Large intestine (tissue), 12 donors: ENCODE measurements at places on chromosomes 6 and 20.

DNA sequence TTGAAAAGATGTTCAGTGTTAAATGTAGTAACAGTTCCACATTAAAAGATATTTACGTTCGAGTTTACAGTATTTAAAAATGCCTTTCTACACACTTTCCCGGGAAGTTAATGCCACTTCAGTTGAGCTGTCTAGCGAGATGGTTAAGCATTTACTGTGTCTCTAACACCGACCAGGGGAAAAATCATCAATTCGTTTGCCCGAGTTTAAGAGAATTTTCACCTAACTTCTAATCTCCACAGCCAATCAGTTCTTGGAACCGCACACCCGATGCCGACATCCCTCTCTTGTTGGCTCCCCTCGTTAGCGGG lies 58.2 kb downstream of the FAM217A start:
- H3K27ac ChIP-seq = peak overlapping the region; percentile 92
- peaks cover 25% of the 10 kb centered on the region for H3K4me1 ChIP-seq
- no peaks in the 10 kb centered on the region for H3K36me3 ChIP-seq
- no peak for DNase-seq

- H3K4me1 ChIP-seq = no peaks in the 10 kb centered on the region
- no peak overlapping the region for H3K4me3 ChIP-seq
- H3K27ac ChIP-seq = no peak overlapping the region
- H3K36me3 ChIP-seq = no peaks in the 10 kb centered on the region
- DNase-seq = no peak
- H3K27me3 ChIP-seq = no peaks in the 10 kb centered on the region
Observed at GRCh38 chr6:24574809-24575208, 71.2 kb downstream of the KIAA0319 start.

DNA sequence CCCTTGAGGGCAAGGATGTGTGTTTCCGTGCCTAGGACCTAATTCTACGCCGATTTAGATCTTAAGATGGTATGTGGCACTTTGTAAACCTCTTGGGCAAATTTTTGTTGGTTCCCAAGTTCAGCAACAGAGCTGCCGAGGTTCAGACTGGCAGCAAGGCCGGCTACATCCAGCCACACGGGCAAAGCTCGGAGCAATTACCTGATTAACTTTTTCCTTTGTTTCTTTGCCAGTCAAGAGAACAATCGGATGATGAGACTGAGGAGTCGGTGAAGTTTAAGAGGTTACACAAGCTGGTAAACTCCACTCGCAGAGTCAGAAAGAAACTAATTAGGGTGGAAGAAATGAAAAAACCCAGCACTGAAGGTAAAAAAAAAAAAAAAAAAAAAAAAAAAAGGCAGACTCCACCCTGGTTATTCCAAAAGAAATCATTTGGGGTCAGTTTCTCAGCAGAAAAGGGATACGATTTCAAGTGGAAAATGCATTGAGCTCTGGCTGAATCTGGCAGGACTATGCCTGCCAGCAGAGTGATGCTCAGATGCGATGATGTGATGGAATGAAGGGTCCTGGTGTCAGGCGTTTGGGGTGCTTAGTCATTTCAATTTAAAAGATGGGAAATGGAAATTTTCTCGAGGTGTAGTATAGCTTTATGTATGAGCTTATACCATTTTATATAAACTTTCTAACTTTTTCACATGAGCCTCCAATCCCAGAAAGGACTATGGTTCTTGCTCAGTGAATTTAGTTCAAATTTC lies 171.6 kb downstream of the SASH1 start:
- no peaks in the 10 kb centered on the region for H3K27me3 ChIP-seq
- H3K36me3 ChIP-seq = peaks cover 24% of the 10 kb centered on the region
- no peak for DNase-seq
- no peak overlapping the region for H3K4me3 ChIP-seq
- H3K27ac ChIP-seq = peak overlapping the region; percentile 61

GRCh38 chr20:58492795-58493524 lies 22.2 kb downstream of the APCDD1L start:
- no peaks in the 10 kb centered on the region for H3K27me3 ChIP-seq
- no peak overlapping the region for H3K4me3 ChIP-seq
- no peak overlapping the region for H3K27ac ChIP-seq

DNA sequence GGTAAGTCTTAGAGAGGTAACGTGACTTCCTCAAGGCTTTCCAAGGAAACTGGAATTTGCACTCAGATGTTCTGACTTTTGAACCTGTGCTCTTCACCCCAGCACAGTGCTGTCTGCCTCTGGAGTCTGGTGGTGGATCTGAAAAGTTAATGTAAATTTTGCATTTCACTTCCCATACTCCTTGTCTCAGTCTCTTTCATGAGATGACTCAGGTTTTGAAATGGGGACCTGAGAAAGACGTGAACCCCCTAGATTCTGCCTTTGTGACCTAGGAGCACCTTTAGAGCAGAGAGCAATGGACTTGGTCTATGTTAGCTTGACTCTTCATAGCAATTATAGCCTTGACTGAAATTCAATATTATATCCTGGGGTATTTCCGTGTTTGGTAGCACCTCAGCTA lies 223.0 kb downstream of the QKI start:
- H3K4me1 ChIP-seq = no peaks in the 10 kb centered on the region
- no peak overlapping the region for H3K4me3 ChIP-seq
- no peak overlapping the region for H3K27ac ChIP-seq
- no peak for DNase-seq
- peaks cover 5% of the 10 kb centered on the region for H3K27me3 ChIP-seq
- no peaks in the 10 kb centered on the region for H3K36me3 ChIP-seq

DNA sequence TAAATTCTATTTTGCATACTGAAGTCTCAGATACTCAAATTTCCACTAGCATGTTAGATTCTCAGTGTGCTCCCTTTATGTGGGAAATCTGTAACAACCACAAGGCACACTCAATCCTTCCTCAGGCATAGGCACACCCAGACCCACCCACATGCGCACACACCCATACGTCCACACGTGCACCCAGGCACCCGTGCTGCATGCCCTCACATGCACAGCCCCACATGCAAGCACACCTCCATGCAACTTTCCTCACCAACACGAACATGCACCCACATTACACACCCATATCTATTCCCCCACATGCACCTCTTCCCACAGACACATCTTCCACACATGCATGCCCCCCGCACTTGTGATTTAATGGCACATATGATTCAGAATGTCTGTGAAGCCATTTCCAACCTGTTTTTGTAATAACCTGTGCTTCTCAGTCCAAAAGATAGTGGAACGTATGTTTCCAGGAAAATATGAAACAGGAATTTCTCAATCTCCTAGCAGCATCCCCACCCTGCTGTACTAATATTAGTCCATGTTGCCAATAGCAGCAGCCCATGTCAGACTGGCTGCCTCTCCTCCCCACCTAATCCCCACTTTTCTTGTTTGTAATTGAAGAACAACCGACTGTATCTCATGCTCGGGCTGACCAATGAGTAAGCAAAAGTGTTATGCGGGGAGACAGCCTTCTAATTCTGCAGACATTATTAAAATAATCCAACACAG lies 11.3 kb upstream of the CYP24A1 start:
- peaks cover 26% of the 10 kb centered on the region for H3K27me3 ChIP-seq
- no peaks in the 10 kb centered on the region for H3K36me3 ChIP-seq
- DNase-seq = no peak

- H3K4me3 ChIP-seq = no peak overlapping the region
- no peak for DNase-seq
- H3K27ac ChIP-seq = no peak overlapping the region
- H3K36me3 ChIP-seq = peaks cover 59% of the 10 kb centered on the region
- no peaks in the 10 kb centered on the region for H3K4me1 ChIP-seq
Observed at GRCh38 chr6:159754959-159755914, 6.6 kb upstream of the ACAT2 start.

DNA sequence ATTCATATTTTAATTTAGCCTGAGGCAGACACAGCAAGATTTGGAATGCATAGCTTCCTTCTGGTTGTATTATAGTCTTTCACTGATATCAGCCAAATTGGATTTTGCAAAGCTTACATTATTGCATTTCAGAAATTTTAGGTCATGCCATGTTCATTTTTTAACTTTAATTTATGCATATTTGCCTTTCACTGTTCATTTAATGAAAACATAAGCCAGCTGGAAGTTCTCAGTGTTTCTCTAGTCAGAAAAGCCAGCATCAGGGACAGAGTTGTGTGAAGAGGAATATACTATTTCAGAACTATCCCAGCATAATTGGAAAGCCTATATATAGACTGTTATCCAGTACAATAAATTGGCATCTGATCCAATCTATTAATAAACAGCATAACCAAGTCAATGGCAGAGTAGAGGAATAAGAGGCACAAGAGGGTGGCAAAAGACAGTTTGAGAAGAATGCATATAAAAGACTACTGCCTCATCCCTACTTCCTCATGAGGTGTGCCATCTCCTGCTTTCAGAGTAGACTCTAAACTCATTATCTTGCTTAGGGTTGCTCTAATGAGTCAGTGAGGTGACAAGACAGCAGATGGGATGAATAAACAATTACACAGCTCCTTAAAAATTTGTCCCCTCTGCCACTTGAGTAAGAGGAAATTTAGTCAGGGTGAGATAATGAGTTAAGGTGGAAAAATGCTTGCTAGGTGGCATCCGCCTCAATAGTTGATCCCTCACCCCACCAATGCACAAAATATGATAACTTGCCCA lies 159.8 kb upstream of the HCRTR2 start:
- no peaks in the 10 kb centered on the region for H3K27me3 ChIP-seq
- H3K4me1 ChIP-seq = peaks cover 18% of the 10 kb centered on the region
- H3K4me3 ChIP-seq = no peak overlapping the region
- no peak overlapping the region for H3K27ac ChIP-seq
- no peak for DNase-seq

DNA sequence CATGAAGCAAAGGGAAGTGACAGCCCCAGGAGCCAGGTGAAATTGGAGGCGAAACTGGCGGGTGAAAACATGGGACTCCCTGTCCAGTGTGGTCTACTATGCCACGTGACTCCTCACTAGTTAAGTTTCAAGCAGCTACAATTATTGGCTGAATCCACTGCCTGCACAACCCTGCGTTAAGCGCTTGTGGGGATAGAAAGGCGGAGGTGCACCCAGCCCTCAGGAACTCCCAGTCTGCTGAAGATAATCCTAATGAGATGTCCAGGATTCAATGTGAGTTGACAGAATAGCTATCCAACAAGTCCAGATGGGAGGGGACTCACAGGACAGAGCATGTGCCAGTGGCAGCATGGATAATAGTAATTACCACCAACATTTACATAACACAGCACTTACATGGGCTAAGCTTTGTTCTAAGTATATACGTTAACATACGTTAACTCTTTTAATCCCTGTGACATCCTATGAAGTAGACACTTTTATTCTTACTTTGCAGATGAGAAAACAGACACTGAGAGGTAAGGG lies 1.8 kb downstream of the MOCS1 start:
- no peaks in the 10 kb centered on the region for H3K36me3 ChIP-seq
- DNase-seq = no peak
- no peak overlapping the region for H3K4me3 ChIP-seq
- H3K27ac ChIP-seq = no peak overlapping the region
- H3K27me3 ChIP-seq = no peaks in the 10 kb centered on the region

DNA sequence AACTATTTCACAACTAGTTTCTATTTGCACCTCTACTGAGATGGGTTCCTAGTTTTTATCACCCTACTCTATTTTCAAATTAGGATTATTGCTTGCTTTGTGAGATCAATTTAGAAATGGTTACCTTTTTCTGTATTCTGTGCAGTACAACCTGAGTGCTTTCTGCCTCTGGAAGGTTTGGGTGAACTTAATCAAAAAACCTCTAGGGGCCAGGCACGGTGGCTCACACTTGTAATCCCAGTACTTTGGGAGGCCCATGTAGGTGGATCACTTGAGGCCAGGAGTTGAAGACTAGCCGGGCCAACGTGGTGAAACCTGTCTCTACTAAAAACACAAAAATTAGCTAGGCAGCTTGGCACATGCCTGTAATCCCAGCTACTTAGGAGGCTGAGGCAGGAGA lies 63.3 kb downstream of the SCAF8 start:
- peaks cover 43% of the 10 kb centered on the region for H3K36me3 ChIP-seq
- no peak for DNase-seq
- H3K27ac ChIP-seq = no peak overlapping the region

- DNase-seq = no peak
- no peaks in the 10 kb centered on the region for H3K27me3 ChIP-seq
- H3K4me1 ChIP-seq = no peaks in the 10 kb centered on the region
- no peak overlapping the region for H3K27ac ChIP-seq
Observed at GRCh38 chr20:53811577-53811976, 217.9 kb upstream of the ZNF217 start.

- DNase-seq = no peak
- no peaks in the 10 kb centered on the region for H3K27me3 ChIP-seq
- no peaks in the 10 kb centered on the region for H3K36me3 ChIP-seq
Observed at GRCh38 chr20:61771805-61772350, 293.8 kb downstream of the TAF4 start.

GRCh38 chr6:75608956-75609533 lies 7.4 kb downstream of the SENP6 start:
- no peaks in the 10 kb centered on the region for H3K36me3 ChIP-seq
- H3K27ac ChIP-seq = no peak overlapping the region
- H3K4me3 ChIP-seq = no peak overlapping the region
- no peaks in the 10 kb centered on the region for H3K27me3 ChIP-seq

DNA sequence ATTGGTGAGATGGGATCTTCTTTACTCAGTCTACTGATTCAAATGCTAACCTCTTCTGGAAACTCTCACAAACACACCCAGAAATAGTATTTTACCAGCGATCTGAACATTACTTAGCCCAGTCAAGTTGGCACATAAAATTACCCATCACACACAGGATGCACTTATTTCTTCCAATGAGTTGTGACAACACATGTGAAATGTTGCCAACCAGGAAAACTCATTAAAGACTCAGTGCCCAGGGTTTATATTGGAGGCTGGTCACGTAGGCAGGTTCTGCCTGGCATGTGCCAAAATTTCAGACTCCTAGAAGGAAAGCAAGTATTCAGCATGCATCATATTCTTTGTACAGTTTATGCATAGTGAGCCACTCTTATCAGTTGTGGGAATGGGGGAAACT lies 443.3 kb downstream of the EPM2A start:
- DNase-seq = no peak
- H3K4me3 ChIP-seq = no peak overlapping the region
- no peaks in the 10 kb centered on the region for H3K36me3 ChIP-seq
- no peak overlapping the region for H3K27ac ChIP-seq
- H3K27me3 ChIP-seq = no peaks in the 10 kb centered on the region

- no peaks in the 10 kb centered on the region for H3K36me3 ChIP-seq
- no peak overlapping the region for H3K4me3 ChIP-seq
- no peak for DNase-seq
- H3K27ac ChIP-seq = no peak overlapping the region
Observed at GRCh38 chr6:33147807-33148666, 44.2 kb downstream of the COL11A2 start.

DNA sequence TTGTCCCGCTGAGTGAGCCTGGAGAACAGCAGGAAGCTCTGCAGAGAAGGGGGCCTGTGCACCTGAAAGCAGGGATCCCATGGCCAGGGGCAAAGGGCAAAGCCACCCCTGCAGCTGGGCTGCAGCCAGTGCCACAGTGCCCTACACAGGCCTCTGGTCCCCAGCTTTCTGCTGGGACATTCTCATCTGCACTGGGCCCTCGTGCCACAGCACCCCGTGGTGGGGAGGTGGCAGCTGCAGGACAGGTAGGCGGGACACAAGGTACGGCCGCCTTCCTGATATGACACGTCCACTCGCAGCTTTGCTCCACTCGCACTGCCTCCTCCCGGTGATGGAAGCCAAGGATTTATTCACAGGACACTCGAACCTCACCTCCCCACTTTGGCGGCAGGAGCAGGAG lies 27.2 kb downstream of the INSM1 start:
- no peaks in the 10 kb centered on the region for H3K27me3 ChIP-seq
- peaks cover 44% of the 10 kb centered on the region for H3K36me3 ChIP-seq
- H3K4me1 ChIP-seq = peaks cover 16% of the 10 kb centered on the region
- no peak overlapping the region for H3K4me3 ChIP-seq
